ENCODE measurements at places on chromosomes 11 and 22.
A peak's percentile ranks its signal among the peaks of the same experiment; 100 is the strongest.

- DNase-seq: peak; percentile 82
Observed at GRCh38 chr22:47043835-47044721, 281.6 kb downstream of the TBC1D22A start.

DNA sequence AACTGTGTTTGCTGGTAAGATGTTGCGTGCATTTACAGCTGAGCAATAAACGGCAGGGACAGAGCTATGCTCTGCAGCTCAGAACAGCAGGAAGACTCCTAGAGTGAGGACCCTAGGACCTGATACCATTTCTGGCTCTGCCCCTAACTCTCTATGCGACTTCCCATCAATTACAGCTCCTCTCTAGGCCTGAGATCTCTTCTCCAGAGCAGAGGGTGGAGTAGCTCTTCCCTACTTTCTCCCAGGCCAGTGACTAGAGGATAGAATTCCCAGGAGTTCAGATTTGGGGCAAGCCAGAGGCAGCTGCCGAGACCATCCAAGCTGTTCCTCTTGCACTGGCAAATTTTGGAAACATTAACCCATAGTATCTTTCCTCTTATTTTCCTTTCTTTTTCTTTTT lies 12.8 kb upstream of the SCGB1A1 start:
- no peak for DNase-seq

GRCh38 chr11:74949753-74950137 lies 679 bp downstream of the SPCS2 start:
- DNase-seq: peak; percentile 3

- DNase-seq: no peak
Observed at GRCh38 chr11:17383461-17383860, 5.0 kb downstream of the KCNJ11 start.

DNA sequence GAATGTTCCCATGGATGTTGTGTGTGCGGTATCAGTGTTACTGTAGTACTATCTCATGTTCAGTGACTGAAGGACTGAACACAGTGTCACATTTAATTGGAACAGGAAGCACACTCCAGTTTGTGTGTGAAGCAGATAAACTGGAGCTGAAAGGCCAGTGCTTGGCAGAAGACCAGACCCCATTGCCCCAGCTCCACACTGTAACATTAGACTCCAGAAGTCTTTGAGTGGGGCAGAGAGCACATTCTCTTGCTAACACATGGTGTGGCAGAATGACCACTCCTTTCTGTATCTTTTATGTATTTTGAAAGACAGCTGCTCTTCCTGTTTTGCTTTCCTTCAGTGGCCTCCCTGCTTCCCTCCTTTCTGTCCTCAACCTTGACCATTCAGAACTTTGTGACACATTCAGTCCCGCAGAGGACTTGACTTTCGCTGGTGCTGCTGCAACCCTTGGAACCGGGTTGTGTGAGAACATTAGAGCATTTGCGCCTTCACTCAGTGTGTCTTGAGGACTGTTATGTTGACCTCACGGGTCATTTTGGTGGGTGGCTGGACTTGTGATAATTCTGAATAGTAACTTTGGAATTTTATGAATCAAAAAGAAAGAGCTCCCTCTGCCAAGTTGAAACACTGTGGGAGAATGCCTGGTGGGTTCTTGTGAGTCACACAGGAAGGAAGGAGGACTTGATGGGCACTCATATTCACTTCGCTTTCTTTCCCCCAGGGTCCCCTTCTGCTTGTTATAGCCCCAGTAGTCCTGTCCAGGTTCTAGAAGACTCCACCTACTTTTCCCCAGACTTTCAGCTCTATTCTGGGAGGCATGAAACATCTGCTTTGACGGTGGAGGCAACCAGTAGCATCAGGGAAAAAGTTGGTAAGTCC lies 26.4 kb downstream of the AMOTL1 start:
- no peak for DNase-seq

GRCh38 chr11:44532809-44533208 lies 32.7 kb upstream of the CD82 start:
- DNase-seq: no peak

DNA sequence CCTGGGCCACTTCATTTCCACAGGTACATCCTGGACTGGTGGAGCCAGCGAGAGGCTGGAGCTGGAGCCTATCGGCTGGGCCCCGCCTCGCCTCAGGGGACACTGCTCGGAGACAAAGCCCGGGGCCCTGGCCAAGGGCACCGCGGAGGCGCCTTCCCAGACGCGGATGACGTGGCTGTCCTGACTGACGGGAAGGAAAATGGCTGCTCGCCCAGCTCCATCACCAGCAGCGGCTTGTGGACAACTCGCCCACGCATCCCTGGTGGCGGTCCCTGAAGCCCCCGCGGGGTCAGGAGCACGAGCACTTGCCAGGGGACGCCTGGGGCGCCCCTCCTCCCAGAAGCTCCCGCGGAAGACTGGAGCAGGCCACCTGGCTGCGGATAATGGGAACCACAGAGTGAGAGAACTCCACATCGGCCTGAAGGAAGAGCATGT lies 49.6 kb downstream of the CECR2 start:
- no peak for DNase-seq

GRCh38 chr11:31240340-31240904 lies 129.1 kb downstream of the DCDC1 start:
- peak; percentile 22 for DNase-seq

DNA sequence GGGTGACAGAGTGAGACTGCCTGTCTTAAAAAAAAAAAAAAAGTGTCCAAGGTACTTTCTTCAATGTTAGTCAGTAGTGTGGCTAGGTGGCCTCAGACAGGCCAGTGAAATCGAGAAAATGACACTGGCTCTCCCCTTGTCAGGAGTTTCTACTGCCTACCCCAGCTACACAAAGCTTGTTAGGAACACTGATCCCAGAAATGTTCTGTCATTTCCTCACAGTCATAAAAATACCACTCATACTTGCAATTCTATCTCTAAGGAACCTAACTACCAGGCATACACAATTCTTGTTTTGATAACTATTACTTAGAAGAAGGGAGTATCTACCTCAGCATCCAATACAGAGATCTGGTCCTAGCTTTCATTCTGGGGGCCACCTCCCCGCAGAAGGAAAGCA lies 31.3 kb downstream of the ATP6V1E1 start:
- no peak for DNase-seq

DNA sequence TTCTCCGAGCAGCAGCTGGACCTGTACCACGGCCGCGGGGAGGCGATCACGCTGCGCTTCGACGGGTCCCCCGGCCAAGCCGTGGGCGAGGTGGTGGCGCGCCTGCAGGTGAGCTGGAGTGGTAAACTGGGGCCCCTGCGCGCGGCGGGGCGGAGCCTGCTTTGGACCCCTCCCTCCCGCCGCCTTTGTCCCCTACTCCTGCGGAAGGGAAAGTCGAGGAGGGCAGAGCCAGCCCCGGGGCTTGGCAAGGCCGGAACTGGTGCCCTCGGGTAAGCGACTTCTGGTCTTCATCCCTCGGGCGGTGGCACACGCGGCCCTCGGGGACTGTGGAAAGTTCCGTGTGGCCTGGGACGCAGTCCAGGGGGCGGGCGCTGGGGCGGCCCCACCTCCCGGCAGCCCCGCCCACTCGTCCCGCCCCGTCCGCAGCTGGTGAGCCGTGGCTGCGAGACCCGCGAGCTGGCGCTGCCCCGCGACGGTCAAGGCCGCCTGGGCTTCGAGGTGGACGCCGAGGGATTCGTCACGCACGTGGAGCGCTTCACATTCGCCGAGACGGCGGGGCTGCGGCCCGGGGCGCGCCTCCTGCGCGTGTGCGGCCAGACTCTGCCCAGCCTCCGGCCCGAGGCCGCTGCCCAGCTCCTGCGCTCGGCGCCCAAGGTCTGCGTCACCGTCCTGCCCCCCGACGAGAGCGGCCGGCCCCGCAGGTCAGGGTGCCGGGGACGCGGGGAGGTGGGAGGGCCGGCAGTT lies 9.2 kb downstream of the SIPA1 start:
- no peak for DNase-seq

DNA sequence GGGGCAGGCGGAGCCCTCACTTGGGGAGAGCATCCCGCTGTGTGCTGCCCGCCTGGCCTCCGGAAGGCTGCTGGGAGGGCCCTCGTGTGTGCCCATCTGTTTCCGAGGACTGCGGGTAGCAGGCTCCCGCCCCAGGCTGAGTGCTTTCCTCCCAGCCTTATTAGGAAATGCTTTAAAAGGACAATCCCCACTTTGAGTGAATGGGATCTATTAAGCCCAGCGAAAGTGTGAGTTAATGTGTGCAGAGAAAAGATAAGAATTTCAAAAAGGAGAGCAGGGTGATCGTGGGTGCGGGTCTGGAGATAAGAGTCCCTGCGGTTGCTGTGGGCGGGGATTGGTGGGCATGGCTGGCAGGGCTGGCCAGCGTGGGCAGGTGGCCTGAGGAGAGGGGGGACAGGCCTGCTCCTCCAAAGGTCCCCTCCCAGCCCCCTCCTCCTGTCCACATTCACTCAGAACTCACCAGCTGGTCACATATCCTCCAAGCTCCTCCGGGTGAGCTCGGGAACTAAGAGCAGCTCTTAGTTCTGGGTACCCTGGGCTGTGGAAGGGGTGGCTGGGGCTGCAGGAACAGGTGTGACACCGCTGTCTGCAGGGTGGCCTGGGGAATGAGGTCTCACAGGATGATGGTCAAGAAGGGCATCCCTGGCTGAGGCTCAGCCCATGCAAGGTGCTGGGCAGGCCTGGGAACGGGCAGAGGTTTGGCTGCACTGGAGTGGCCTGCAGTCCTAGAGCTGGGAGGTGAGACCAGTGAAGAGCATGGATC lies 1260.3 kb downstream of the BRD1 start:
- peak; percentile 63 for DNase-seq

DNA sequence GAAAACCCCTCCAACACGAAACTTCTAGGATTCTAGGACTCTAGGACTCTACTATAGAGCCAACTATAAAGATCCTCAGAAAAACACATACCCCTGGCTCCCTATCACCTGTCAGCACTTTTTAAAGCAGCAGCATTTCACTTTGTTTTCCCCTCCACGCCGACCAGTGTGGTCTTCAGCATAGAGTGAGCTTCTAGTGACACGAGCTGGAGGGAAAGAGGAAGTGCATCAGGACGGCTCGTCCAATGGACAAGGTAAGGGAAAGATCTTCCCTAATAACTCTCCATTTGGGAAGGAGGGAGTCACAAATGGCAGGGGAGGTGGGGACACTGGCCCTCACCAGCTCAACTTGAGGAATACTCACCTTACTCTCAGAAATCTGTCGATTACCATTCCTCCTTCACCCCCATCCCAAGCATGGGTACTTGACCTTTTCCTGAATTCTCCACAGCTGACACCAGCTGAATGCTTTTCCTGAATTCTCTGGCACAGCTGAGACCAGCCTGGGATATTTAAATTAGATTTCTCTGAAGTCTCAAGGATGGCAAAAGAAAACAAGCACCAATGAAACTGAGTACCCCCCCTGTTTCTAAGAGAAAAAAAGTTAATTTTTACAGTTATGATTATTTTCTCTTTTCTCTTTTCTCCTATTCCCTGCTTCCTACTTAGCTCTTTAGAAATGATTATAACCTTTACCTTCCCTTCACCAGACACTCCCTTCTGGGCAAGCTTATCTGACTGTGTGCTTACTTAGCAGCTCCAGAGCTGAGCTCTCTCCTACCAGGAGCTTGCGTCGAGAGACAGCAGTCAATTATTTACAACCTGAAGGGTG lies 33.3 kb upstream of the NNMT start:
- peak; percentile 74 for DNase-seq

DNA sequence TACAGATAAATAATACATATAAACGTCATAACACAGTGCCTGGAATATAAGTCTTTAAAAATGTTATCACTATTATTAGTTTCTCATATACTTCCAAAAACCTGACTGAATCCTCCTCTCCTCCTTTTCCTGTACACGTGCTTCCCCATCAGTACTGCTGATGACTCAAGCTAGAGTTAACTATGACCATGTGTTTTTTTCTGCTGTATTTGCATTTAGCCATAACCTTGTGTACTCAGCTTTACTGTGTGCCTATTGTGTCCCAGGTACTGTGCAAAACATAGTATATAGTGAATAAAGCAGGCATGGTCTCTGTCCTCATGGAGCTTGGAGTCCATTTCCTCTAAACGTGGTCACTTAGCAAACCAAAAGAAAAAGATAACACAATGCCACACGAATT lies 56.5 kb upstream of the ARHGAP32 start:
- no peak for DNase-seq

DNA sequence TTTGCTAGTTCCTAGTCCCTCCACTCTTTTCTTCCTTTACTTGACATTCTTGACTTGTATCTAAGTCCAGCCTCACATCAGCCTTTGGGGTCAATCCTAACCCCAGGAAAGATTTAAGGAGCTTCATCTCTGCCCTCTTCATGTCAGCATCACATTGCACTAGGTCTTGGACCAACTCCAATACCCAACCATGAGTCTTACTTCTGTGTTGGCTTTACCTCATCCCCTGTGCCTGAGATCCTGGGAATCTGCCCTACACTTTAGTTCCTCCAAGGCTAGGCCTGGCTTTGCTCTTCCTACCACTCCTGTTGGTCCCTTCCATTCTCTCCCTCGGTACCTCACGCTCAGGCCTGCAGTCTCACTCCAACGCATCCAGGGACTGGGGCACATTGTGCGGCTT lies 117.0 kb downstream of the SLC1A2 start:
- no peak for DNase-seq

DNA sequence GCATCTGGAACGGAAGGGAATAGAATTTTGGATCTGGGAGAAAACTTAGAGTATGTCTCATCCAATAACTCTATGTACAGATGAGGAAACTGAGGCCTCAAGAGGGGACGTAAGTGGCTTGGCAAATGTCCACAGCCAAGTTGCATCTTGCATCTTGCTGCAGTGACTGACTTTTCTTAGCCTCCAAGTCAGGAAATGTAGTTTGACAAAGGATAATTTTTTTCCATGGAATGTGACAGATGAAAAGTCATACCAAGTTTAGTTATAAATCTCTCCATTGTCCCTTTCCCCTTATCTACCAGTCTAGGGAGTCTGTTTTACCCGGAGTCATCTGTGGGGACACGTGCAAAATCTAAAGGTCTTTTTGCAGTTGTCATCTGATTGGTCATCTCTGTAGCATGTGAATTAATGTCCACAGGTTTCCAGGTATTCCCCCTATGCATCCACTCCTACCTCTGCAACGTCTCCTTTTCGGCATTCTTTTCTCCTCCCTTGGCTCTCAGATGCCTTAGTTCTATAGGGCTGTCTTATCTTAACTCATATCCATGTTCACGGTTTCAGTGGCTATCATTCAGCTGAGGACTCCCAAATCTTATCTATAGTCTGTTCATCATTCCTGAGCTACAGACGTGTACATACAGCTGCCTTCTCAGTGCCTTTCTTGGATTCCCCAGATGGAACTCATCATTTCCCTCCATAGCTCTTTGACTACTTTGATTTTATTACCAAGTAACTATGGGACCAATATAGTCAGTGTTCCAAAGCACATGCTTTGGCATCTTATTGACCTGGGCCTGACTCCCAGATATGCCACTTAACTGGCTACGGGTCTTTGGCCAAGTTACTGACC lies 139.5 kb upstream of the TIMP3 start:
- no peak for DNase-seq

DNA sequence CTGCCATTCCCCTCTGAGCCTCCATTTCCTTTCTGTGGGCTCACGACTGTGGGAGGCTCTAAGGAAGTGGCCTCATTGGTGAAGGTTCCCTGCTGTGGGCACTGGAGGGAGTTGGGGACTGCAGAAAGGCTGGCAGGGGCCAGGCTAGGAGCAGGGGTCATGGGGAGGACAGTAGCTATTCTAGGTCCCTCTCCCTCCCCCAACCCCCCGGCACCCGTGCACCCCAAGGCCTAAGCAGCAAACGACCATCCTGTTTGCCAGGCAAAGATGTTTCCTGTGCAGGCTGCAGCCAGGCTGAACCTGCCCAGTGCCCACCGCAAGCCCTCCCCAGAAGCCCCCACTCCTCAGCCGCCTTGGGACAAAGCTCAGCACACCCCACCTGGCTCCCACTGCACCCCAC lies 189.4 kb downstream of the MN1 start:
- no peak for DNase-seq

- DNase-seq: no peak
Observed at GRCh38 chr11:64003807-64004589, 17.8 kb downstream of the OTUB1 start.

GRCh38 chr11:79436919-79437277 lies 3.9 kb downstream of the TENM4 start:
- DNase-seq: no peak

All from cerebellum (tissue), 4 donors.